T-helper 1 cell (primary cell): ENCODE measurements at places on chromosomes 4 and X.

DNA sequence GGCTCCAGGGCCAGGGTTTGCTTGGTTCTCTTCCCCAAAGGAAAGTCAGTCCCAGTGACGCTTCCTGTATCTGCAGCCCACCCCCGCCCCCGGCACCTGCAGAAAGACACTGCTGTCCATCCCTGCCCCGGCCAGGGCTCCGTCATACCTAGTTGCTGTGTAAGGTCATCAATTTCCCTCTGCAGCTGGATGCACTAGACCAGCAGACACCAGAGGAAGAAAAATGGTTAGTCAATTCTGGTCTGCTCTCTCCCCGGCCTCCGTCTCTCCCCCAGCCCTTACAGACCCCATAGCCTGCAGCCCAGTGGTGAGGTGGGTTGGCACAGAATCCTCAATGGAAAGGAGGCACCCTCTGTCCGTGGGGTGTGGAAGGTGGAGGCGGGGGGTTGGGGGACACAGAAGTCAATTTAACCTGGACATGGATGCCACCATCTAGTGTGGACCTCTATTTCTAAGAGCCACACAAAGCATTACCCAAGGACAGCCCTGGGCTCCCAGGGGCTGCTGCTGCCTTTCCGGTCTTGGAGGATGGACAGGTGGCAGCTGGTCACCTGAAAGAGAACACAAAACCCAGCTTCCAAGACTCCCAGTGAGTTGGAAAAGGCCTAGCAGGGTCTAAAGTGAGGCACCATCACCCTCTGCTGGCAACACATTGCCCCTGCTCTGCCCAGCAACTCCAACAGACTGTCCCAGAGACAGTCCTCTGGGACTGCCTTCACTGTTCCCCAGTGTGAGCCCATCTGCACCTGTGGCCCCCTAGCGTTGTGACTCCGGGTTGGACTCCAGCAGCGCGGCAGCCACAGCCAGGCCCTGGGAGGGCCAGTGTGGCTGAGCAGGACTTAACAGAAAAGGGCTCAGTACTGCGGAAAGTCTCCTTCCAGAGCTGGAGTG is 40.2 kb upstream of the NHSL2 start:
- no peak for DNase-seq

DNA sequence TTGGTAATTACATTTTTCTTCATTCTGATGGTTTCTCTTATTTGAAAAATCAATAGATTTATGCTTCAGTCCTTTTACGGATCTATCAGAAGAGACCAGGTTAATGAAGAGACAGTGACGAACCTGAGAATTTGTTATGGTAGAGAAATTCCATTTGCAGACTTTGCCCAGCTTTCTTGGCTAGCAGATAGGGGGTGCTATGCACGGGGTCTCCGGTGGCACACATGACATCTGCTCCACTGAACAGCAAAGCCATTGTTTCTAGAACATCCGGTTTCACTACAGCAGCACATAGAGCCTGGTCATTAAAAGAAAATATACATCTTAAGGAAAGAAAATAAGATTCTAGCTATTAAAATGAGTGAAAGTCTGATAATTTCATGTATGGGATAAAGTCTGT is 85.1 kb downstream of the ARAP2 start:
- no peak for DNase-seq

DNA sequence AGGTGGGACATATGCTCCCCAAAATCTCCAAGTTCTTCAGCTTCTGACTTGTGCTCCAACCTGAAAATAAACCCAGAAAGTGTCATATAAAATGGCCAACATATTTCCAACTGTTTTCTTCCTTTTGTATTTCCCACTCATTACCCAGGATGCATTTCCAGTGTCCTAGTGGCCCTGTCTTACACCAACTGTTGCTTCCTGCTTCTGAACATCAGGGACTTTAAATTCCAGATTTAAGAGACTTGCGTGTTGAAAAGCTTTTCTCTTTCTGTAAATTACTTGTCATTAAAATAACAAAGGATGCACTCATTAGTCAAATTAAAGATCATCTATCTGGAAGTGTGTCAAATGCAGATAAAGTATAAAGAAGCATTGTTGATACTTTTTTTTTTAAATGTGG is 19.9 kb downstream of the MID1 start:
- DNase-seq, result no peak

GRCh38 chr4:105417624-105418023 is 56.2 kb downstream of the PPA2 start:
- DNase-seq, result no peak

DNA sequence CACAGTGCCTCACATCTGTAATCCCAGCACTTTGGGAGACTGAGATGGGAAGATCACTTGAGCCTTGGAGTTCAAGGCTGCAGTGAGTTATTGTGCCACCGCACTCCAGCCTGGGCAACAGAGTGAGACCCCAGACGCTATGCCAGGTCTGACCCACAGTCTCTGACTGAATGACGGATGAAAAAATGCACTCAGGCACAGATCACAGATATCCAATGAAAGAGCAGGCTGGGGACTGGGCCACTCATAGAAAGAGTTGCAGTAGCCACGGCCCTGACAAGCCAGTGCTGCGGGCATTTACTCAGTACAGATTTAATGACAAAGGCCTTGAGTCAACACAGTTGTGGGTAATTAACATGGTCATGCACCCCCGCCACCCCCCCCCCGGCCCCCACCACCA is 22.7 kb downstream of the NUDT6 start:
- DNase-seq, result no peak

DNA sequence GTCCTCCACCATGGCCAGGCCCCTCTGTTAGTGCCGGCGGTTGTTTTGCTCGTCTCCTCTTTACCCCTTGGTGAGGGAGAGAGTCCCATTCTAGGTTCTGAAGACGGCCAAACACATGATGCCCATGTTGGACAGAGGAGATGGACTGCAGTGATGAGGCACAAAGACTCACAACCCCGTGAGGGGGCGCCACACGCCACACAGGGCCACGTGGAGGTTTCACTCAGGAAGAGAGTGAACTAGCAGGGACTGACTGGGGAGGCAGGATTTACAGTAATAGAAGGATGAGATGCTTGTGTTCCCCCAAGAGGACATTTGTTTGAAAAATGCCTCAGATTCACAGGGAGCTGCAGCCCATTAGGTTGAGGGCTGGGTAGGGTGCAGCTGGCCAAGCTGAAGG is 655.3 kb upstream of the FRG1 start:
- no peak for DNase-seq

DNA sequence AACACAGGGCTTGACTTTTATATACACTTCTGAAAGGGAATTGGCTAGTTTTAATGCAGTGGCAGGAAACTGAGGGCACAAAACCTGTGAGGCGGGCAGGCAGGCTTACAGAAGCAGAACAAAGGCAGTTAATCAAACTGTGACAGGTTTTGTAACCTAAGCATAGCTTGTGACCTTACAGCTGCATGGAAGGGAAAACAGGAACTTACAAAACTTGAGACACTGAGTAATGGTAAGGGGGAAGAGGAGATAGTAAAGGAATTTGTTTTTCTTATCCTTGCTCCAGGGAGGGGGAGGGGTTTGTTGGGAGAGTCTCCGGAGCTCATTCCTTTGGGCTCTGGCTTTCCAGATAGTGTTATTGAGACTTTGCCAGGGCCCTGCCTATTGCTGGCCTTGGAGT is 55.6 kb downstream of the SLITRK4 start:
- no peak for DNase-seq

- DNase-seq, result no peak
Measured at GRCh38 chr4:88969746-88970145, 87.2 kb downstream of the FAM13A start.

DNA sequence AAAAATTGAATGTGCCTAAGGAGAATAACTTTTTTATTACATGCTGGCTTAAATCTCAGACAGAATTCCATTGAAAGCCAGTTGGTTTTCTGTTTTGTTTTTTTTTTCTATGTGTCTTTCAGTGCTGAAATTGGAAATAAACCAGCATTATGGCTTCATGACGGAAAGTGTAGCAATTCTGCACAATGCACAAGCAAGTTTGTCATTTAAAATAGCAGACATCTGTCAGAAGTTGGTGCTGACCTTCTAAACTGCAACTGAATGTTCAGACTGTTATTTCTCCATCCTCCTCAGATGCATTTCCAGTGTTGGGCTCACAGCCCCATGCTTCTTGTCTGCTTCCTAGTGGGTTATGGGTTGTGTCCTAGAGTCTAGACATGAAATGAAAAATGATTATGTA is 107.2 kb upstream of the LIMCH1 start:
- DNase-seq, result no peak

- DNase-seq, result no peak
Measured at GRCh38 chr4:54541426-54542118, 116.2 kb upstream of the KIT start.

DNA sequence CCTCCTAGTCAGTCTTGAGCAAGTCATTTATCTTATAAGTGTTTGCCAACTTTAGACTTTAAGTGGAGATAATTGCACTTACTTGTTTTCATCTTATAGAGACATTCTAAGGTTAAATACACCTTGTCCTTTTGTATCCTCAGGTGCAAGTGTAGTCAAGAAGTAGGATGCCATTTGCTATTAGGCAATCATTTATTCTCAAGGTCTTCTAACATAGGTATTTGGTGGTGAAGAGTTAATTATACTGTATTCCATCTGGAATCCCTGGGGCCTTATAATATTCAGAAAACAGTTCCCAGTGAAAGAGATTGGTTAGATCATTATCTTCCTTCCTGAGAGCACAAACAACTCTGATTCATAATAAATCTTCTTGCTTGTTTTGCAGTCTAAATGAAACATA is 23.7 kb downstream of the SULT1E1 start:
- no peak for DNase-seq

DNA sequence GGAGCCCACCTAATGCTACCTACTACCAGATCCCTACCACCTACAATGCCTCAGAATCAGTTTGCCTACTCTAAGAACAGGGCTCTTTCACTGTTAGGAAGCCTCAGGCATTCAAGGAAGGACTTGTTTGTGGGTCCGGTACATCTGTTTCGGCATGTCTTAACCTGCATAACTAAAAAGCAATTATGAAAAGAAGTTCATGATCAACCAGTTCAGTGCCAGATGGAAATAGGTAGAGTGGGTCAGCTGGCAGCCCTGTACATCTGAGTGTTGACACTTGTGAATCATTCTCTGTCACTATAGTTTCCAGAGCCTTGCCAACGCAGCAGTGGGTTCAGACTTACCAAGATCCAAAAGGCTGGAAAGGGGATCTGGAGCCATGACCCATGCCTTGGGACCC is 3.3 kb downstream of the TMEM185A start:
- DNase-seq, result no peak

- no peak for DNase-seq
Measured at GRCh38 chrX:101642093-101642492, 17.6 kb downstream of the ARMCX2 start.

- DNase-seq, result no peak
Measured at GRCh38 chr4:18111081-18111480, 89.5 kb upstream of the LCORL start.

GRCh38 chr4:76156635-76157034 is 8.4 kb upstream of the NUP54 start:
- no peak for DNase-seq

DNA sequence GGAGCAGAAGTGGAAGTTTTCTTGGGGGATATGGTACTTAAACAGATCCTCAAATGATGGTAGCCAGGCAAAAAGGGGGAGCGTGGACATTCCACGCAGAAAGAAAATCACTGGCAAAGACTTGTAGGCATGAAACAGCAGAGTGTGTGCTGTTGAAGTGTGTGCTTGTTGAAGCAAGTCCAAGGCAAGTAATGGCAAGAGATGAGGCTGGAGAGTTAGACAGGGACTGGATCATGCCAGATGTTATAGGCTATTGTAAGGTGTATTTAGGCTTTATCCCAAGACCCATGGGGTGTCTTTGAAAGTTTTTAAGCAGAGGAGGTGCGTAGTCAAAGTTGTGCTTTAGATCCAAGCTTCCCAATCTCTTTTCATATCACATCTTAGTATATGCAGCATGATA is 124.5 kb downstream of the MBNL3 start:
- DNase-seq, result no peak

DNA sequence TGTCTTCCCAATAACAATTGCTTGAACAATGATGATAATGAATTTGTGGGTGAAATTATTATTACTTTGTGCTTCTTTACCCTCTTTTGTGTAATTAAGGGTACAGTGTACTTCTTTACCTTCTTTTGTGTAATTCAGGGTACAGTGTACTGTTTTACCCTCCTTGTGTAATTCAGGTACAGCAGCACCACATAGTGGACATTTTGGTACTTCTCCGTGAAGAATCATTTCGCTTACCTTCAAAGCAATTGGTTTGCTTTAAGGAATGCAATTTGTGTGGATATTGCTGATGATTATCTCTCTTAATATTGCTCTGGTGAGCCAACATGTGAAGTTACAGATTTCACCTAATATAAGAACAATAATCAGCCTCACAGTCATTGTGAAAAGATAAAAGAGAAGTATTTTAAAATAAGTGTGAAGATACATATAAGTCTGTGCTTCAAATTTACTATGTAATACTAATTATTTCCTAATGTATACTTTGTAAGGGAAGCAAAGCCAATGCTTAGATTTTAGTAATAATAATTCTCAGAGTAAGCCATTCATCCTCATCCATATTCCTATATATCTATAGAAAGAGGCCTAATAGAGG is 27.2 kb upstream of the SEC24B start:
- no peak for DNase-seq

GRCh38 chr4:76204936-76205335 is 8.7 kb downstream of the SCARB2 start:
- DNase-seq, result no peak

DNA sequence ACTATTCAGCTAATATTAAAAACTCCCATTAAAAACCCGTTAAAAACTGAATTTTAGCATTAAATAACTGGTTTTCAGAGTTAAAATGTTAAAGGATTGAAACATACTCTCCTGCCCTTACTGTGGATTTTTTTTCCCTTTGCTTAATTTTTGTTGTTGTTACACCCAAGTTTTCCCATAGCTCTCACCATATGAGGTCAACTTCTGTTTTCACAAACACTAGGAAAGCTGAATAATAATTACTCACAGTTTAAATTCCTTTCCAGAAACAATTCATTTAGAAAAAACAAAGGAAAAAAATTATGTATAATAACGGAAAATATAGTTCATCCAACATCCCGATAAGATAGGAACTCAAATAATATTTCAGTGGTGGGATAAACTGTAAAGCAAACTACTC is 129.0 kb downstream of the PPP3CA start:
- DNase-seq, result no peak

GRCh38 chrX:52118262-52118661 is 49.3 kb upstream of the MAGED4B start:
- DNase-seq, result no peak

DNA sequence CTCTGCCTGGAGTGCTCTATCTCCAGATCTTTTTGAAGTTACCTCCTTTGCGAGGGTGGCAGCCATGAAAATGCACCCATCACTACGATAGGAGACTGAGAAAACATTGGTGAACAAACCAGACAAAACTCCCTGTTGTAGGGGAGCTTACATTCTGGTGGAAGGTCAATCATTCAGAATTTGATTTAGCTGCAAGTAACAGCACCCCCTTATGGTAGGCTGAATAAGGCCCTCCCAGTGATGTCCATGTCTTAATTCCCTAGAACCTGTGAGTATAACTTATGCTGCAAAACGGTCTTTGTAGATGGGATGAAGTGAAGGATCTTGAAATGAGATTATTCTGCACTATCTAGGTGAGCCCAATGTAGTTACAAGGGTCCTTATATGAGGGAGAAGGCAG is 5.6 kb upstream of the TEC start:
- DNase-seq, result no peak

GRCh38 chrX:131792356-131792749 is 230.7 kb upstream of the STK26 start:
- no peak for DNase-seq
